ENCODE measurements at places on chromosomes 5 and 9.

DNA sequence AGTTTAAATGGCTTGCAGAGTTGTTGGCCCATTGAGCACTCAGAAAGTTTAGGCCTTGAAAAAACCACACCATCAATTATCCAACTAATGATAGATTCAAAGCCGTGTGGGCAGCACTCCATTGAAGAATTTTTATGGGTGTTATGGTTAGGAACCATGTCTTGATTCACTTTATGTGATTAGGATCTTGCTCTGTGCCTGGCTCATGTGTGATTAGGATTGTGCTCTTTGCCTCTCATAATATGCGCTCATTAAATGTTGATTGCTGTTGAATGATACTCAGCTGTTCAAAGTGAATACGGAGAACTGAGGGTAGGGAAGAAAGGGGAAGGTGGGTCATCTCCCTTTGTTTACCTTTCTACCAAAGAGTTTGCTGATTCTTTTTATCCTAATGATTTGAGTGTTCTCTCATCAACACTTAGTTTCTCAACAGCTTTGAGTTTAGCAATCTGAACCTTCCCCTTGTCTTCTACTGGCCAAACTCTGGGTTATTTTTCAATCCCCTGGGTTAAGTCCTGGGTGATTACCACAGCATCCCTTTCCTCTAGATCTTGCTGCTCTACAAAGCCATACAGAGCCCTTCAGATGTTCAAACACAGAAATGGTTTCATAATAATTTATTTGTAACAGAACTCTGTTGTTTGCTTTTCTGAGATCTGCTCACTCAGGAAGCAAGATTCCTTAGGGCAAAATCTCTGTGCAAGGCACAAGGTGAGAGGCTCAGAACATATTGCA lies 668.8 kb upstream of the RGMB start:
- DNase-seq, result no peak

DNA sequence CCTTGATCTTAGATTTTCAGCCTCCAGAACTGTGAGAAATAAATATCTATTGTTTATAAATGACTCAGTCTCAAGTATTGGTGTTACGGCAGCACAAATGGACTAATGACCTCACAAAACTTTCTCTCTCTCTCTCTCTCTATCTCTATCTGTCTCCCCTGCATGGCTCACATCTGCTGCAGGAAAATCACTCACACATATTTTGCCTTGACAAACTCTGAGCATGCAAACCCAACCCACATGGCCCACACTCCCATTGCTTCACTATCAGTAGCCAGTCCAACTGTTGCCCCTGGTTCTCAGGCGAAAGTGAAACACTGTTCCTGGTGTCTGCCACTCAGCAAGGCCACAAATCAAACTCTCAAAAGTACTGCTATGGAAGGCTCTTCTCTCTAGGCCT lies 66.4 kb upstream of the PIK3R1 start:
- DNase-seq, result no peak

- DNase-seq, result no peak
These were observed 15.2 kb downstream of the NANS start for GRCh38 chr9:98071737-98072136.

- DNase-seq, result no peak
These were observed 992.1 kb downstream of the MAT2B start for GRCh38 chr5:164497311-164498064.

- DNase-seq, result no peak
These were observed 160.3 kb downstream of the HSD17B3 start for GRCh38 chr9:96141666-96142065.

GRCh38 chr5:133200256-133200655 lies 148.4 kb downstream of the HSPA4 start:
- no peak for DNase-seq

DNA sequence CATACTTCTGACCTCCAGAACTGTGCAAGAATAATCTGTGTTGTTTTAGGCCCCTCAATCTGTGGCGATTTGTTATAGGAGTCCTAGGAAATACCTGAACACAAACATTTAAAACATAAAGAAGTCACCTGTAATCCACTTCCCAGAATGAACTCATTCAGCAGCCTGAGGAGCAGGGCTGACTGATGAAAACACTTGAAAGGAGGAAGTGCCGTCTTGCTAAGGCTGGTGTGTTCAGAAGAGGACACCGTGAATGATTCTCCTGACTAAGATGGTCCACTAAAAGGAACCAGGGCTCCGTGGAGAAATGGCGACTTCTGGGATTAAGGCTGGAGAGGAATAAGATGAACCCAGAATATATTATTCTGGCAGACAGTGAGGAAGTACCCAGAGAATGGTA lies 18.7 kb upstream of the MARCHF6 start:
- DNase-seq, result no peak
